ENCODE measurements at places on chromosomes 5 and 9.

- no peak for DNase-seq
These were observed 984.5 kb upstream of the CDH18 start for GRCh38 chr5:20972419-20972925.

DNA sequence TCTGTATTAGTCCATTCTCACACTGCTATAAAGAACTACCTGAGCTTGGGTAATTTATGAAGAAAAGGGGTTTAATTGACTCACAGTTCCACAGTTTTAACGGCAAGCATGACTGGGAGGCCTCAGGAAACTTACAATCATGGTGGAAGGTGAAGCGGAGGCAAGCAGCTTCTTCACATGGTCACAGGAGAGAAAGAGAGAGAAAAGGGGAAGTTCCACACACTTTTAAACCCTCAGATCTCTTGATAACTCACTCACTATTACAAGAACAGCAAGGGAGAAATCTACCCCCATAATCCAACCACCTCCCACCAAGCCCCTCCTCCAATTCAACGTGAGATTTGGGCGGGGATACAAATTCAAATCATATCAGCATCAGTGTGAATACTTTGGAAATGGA lies 133.4 kb upstream of the SLC30A5 start:
- no peak for DNase-seq

GRCh38 chr5:134459010-134459403 lies 47.3 kb upstream of the CDKN2AIPNL start:
- DNase-seq = no peak

DNA sequence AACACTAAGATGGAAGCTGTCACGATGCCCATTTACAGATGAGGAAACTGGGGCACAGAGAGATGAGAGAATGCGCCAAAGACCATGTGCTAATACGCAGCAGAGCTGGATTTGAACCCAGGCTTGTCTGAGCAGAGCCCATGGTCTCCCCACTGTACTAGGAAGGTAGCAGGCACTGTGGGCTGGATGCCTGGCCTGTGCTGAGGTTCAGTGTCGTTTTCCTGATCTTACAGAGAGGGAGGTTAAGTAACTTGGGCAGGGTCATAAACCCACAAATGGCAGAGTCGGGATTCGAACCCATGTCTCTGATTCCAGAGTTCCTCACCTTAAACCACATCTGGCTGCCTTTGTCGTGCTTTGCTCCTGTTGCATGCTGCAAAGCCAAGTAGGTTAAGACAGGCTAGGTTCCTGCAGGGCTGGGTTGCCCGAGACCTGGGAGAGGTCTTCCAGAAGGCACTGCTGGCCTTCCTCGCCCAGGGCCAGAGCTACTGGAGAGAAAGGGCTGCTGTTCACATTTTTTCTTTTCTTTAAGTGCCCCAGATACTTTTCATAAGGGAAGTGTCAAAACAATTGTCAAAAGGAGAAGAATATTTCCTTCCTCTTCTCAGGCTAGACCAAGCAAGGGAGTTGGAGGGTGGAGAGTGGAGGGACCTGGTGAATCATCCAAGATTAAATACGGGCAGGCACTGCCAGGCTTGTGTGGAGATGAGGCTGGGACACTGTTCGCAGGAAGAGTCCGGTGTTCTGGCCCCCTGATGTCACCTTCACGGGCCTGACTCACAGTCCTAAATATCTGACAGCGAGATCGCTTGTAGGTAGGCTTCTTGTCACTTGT lies 3.2 kb downstream of the NEK6 start:
- DNase-seq = no peak

DNA sequence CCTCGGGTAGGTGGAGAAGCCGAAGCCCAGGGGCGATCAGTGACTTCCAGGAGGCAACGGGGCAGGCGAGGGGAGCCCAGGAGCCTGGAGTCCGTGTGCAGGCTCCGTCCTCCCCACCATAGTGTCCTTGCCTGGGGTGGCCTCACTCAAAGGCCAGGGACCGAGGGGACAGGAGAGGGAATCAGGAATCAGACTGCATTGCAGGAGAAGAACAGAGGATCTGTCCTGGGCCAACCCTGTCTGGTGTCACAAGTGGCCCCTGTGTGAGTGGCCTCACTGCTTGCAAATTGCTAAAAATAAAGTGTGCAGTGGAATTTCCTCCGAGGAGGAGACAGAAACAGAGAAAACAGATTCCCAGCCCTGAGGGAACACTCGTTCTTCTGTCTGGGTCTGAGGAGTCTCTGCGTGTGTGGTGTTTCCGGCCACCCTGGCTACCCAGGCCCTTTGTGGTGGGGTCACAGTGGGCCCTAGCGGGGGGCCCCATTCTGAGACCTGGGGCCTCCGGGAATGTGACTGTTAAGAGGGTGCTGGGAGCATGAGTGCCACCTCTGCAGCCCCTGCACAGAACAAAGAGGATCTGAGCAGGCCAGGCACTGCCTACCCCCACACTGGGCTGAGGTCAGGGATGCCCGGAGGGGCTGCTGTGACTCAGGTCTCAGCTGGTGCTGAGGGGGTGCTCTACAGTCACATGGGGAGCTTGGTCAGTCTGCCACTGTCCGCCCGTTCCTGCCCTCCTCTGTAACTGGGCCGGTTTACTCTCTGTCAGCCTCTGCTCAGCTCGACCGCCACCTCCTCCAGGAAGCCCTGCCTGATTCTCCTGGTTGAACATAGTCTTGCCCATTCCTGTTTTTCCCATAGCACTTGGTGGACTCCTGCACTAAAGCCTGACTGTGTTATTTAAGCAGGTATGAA lies 7.4 kb downstream of the TRAF1 start:
- no peak for DNase-seq

GRCh38 chr9:7983490-7983889 lies 183.9 kb upstream of the DMAC1 start:
- DNase-seq = no peak

GRCh38 chr9:35736201-35736633 lies 3.8 kb downstream of the CREB3 start:
- peak; percentile 83 for DNase-seq

DNA sequence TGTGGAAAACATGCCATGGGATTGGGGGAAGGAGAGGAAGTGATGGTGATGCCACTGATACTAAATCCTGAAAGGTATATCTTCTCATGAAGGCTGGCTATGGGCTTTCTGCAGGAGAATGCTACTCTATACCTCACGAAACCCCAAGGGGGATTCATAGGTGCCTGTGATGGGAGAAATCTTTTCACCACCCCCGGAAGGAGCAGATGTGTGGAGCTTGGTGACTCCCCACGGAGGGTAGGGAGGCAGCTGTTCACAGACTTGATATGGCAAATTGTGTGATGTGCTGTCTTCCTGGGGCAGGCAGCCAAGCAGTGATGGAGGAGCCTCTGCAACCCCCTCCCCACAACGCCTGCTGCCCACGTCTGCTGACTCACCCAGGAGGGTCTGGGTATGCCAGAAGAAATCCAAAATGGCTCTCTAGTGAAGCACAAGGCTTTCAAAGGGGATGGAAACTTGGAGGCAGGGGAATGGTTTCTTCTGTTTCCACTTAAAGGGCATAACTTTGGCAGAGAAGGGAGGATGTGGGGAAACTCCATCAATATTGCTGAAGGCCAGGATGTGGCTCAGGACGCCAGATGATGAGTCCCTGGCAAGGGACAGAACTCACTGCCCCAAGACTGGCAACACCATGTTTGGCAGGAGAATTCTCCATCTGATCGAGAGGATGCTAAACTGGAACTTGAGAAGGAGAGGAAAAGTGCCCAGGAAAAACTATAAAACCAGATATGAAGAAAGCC lies 188.3 kb downstream of the GABBR2 start:
- DNase-seq = no peak

DNA sequence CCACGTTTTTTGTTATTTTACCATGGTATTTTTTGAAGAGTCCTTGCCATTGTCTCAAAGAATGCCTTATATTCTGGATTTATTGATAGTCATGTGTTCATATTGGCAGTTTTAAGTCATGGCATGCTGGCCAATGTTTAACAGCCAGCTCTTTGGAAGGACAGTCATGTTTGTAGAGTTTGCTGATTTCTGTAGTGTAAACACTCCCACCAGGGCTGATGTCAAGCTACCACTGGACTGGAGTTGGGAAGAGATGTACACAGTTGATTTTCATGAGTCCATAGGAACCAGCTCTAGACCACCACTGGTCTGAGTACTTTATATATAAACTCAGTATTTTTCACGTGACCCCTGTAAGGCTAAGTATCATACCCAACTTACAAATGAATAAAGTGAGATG lies 125.2 kb upstream of the DHFR start:
- no peak for DNase-seq

GRCh38 chr9:129703667-129704355 lies 38.4 kb downstream of the PRRX2 start:
- DNase-seq = no peak

DNA sequence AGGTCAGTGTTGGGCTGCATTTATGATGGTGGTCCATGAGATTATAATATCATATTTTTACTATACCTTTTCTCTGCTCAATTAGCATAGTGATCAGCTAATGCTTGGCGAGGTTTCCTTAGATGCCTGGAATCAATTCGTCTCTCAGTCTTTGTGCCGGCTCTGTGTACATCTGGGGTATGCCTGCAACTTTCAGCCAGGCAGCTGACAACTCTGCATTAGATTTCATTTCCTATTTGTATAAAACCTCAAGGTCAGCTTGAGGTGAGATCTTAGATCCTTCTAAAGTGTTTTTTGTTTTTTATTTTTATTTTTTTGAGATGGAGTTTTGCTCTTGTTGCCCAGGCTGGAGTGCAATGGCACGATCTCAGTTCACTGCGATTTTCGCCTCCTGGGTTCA lies 86.8 kb downstream of the MELK start:
- no peak for DNase-seq

- DNase-seq = no peak
These were observed 125.9 kb upstream of the FSTL4 start for GRCh38 chr5:133738271-133738670.

GRCh38 chr5:25649628-25650265 lies 1005.0 kb upstream of the CDH10 start:
- DNase-seq = no peak

DNA sequence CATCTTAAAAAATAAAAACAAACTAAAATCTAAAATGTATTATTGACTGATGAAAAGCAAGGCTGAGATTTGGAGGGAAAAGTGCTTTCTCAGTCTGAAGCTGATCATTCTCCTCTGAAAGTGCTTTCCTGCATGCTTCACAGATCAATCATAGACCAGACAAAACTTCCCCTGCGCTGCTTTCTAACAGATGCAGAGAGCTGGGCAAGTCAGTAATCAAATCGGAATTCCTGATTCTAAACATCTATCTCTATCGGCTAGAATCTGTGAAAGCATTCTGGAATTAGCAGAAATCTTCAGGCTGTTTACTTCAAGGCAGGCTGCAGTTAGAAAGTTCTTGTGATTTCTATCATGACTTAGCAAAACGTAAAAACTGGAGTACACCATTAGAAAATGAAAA lies 15.6 kb upstream of the FAM81B start:
- DNase-seq = no peak

GRCh38 chr5:1521671-1522600 lies 1.8 kb downstream of the LPCAT1 start:
- DNase-seq = no peak

GRCh38 chr9:1353291-1353690 lies 303.1 kb downstream of the DMRT2 start:
- DNase-seq = no peak

DNA sequence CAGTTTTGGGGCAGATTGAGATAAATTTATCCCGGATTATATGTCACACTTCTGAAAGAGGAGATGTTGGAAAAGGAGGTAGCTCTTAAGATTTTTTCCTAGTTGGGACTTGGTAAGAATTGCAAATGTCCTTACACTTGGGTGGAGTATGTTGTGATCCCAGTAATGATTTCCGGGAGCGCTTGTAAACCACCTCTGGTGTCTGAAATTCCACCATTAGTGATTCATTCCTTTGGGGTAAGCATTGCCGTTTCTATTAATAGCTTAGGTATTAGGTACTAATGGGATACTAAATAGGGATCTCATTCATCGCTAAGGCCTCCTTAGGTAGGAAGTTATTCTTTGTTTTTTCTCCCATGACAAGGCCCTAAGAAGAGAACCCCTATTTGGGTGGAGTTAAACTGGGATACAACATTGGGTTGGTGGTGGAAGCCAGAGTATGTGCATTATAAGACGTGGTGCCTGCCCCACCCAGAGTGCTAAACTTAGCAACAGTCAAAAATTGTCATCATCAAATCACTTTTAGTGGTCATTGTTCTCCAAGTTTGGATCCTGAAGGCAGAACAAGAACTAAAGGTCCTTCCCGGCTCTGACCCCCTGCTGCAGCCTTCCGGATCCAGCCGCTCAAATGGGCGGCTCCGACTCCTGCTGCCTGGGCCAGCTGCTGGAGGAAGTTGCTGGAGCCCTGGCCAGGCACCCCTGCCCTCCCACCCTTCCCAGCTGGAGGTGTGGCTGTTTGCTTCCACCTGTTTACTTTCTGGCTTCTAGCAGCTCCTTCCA lies 31.7 kb upstream of the DAB2IP start:
- no peak for DNase-seq

DNA sequence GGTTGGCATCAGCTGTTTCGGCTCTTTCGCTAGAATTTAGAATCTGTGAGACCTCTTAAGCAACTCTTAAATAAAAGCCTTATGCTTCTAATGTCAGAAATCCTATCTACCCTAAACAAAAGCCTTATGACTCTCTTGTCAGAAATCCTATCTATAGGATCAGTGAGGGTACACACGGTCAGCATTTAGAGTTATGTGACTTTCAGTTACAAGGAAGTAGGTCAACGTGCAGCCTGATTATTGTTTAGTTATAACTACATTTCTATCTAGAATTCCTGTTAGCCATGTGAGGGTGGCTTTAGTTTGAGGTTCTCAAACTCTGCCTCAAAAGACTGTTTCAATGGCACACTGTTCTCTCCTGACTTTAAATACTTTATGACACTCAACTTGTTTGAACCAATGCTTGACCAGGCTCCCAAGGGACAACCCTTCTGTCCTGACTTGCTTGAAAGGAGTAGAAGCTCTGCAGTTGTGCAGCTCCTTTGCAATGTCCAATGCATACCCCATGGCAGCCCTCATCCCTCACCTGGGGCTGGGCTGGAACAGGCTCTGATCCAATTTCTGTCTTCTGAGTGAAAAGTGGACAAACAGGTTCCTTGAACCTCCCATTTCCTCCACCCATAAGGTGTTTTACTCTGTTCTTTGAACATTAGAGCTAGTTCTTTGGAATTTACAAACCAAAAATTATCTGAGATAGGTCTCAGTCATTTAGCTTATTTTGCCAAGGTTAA lies 251.6 kb upstream of the PIK3R1 start:
- no peak for DNase-seq

DNA sequence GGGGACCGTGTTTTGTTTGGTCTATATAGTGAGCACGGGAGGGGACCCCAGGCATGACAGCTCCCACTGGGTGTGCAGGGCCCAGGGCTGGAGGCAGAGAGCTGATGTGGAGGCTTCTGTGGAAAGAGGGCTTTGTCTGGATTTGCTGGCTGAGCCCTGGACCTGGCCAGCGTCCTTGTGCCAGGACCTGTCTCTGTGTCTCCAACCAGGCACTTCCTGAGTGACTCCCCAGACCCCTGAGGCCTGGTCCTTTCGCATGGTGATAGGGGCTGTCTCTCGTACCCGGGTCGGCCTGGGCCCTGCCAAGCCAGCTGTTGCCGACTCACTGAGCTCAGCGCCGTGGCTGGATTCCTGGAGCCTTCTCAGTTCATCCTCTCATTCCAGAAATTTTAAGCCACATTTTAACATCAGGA lies 77.6 kb downstream of the ADAMTS2 start:
- no peak for DNase-seq
